Fibroblast of the aortic adventitia (primary cell): ENCODE measurements at places on chromosomes 7 and 10. TPM values are rescaled to one million over a fixed set of nuclear protein-coding genes. Genes with fewer than 3 reads are reported as not detected.

- no peak for DNase-seq
Measured at GRCh38 chr10:107103174-107104025, 61.1 kb downstream of the SORCS1 start.

DNA sequence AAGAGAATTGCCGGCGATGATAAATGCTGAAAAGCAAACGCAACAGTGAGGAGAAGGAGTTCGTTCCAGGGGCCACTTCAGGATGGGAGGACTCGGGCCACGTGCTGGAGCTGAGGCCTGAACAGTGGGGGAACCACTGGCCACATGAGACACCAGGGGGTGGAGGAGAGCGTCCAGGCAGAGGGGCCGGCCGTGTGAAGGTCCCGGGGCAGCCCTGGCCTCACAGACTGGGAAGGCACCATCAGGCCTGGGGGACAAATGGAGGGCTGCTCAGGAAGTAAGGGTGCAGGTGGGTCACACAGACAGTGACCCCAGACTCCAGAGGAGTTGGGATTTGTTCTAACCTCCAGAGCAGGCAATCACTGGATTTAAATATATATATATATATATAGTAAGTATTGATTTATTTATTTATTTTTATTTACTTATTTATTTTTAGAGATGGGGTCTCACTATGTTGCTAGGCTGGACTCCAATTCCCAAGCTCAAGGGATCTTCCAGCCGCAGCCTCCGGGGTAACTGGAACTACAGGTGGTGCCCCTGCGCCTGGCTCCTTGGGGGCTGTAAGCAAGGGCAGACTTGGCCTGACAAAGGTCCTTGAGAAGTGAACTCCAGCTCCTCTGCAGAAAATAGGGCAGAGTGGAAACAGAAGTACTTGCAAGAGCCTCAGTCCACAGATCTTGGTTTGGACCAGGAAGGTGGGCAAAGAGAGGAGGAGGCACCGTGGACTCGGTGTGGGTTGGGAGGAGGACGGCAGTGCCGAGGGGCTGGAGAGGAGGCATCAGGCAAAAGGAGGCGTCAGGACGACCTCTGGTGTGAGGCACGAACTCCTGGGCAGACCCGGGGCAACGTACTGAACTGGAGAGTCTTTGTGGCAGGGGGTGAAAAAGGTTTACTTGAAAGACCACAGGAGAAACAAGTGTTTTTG is 57.3 kb downstream of the TCERG1L start:
- no peak for DNase-seq

Gene AFAP1L2
- 0.18 TPM in 1 of 2 replicates, not detected in the other for total RNA-seq

Gene BTRC
- 12.6 and 17.2 TPM in 2 replicates for total RNA-seq
